Cardiac fibroblast (primary cell): ENCODE measurements at places on chromosomes 4 and X.

DNA sequence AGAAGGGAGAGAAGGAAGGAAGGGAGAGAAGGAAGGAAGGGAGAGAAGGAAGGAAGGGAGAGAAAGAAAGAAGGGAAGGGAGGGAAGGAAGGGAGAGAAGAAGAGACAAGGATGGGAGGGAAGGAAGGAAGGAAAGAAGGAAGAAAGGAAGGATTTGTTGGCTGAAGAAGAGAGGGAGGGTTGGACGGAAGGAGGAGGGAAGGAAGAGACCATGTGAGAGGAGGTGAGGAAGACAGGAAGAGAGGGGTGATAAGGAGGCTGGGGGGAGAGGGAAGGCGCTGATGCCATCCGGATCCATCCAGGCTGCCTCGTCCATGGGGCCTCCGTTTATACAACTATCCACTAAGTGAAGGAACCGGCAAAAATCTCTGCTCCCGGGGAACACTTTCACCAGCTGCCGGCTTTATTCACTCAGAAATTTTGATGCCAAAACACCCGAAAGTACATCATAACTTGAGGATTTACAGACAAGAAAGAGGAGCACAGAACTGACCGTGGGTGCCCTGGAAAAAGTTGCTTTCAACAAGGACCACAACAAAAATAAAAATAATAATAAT is 14.9 kb downstream of the DHRSX start:
- DNase-seq: no peak

GRCh38 chrX:134020910-134021309 is 35.5 kb upstream of the GPC3 start:
- DNase-seq: no peak

- DNase-seq: peak; percentile 15
Measured at GRCh38 chr4:113101669-113102068, 52.2 kb downstream of the ANK2 start.

DNA sequence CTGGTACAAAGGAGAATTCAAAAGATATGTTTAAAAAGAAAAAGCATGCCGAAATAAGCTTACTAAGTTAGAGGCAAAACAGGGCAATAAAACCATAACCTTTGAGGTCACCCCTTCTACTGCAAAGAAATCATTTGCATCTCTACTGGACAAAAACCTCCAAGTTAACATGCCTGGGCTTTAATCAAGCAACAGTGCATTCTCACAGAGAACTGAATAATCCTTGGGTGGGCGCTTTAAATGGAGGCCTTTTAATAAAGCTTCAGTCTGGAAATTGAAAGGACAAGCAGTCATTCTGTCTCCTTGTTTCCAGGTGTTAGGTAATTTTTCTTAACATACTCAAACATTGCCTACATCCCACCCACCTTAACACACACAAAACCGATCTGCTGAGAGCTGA is 34.6 kb upstream of the SMS start:
- DNase-seq: no peak

DNA sequence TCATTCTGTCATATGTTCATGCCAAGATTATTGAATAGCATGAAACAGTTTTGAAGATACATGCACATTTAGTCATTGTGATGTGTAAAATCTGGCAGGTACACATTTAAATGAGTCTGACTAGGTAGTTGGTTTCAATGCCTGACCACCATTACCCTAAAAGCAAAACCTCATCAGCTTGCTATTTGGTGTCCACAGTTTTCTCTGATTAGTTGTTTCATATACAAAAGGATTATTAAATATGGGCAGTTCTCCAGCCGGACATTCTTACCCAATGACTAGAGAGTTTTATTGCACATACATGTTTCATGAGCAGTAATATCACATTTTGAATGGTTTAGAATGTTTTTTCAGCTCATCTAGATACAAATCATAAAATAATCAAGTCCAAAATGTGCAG is 23.7 kb downstream of the DCHS2 start:
- peak; percentile 32 for DNase-seq

DNA sequence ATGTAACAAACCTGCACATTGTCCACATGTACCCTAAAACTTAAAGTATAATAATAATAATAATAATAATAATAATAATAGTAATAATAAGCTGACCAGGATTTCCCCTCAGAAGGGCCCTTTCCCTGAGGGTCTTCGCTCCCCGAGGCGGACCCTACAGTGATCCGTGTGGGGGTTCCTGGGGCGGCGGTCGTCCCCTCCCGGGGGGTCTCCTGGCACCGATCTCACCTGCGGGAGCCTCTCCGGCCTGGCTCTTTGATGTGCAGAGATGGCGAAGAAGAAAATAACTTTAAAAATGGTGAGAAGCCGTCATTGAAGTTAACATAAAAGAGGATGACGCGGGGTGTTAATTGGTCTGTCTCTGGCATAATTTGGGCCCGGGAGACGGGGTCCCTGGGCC is 48.2 kb upstream of the PPP2R3B start:
- no peak for DNase-seq

- peak; percentile 56 for DNase-seq
Measured at GRCh38 chr4:146165840-146166239, 9.7 kb upstream of the LSM6 start.

GRCh38 chrX:154096140-154097002 is 1.1 kb downstream of the MECP2 start:
- DNase-seq: no peak

- DNase-seq: no peak
Measured at GRCh38 chrX:136397001-136397400, 90.7 kb upstream of the BRS3 start.

- DNase-seq: no peak
Measured at GRCh38 chr4:754221-755120, 48.8 kb downstream of the PCGF3 start.

GRCh38 chr4:152460488-152460887 is 75.4 kb downstream of the FBXW7 start:
- DNase-seq: peak; percentile 90

DNA sequence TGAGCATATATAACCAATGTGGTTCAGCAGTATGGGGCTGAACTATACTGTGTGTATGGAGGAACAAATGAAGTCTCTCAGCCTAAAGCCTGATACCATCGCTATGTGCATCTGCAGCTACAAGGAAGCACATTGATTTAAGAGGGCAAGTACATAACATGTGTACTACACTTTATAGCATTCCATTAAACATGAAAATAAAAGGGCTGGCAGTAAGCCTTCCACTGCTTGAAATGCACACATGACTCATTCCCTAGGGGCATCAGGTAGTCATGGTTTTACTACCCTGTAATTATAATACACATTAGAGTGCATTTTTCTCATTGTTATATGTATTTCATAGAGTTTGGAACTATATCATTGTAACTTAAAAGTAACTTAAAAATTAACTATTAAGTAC is 51.2 kb downstream of the SMARCA1 start:
- DNase-seq: peak; percentile 20

DNA sequence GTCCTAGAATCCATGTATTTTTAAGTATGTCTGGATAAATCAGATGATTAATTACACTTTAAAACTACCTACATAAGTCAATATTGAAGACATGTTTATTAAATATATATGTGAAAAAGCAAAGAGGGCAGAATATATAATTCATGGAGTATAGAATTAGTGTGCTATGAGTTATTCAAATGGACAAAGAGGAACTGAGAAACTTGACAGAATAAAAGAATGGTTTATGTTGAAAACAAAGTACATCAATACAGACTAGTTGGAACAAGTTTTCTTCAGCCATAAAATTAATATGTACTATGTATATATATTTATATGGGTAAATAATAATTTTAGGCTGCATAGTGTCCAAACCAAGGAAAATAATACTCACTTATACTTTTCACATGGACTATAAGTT is 173.5 kb downstream of the NPFFR2 start:
- no peak for DNase-seq

GRCh38 chr4:1205586-1206298 is 33.4 kb upstream of the SPON2 start:
- no peak for DNase-seq

- peak; percentile 99 for DNase-seq
Measured at GRCh38 chr4:1043651-1044468, 32.4 kb downstream of the FGFRL1 start.

GRCh38 chr4:43496602-43497001 is 604.1 kb downstream of the GRXCR1 start:
- DNase-seq: no peak

DNA sequence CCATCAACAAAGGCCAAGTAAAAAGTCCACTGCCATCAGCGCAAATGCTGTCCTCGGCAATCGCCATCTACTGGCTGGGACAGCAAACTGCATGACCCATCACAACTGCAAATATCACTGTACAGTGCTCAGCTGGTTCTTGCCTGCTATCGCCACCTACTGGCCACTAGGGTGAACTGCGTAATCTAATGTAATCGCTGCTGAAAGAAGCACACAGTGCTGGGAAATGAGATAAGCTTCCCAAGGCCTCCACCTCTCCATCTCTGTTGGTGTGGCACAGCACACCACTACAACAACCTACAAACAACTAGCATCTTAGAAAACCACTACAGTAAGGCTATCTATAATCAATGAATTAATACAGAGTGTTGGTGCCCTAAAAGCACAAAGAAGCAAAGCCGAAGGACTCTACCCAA is 298.3 kb downstream of the TEX13A start:
- DNase-seq: peak; percentile 69

DNA sequence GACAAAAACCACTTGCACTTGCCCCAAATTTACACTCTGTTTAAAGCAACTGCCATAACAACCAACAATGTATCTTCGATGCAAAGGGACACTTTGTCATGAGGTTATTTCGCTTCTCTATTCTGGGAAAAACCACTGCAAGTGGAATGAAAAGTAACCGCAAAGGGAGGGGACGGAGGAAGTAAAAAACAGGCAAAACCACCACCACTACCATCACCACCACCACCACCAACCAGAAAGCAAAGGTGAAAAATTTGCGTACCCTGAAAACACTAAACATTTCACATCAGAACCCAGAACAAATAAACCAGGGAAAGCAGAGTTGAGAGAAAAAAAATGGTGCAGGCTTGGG is 1.2 kb upstream of the N4BP2 start:
- no peak for DNase-seq

GRCh38 chrX:138745196-138745595 is 33.7 kb upstream of the FGF13 start:
- peak; percentile 62 for DNase-seq

DNA sequence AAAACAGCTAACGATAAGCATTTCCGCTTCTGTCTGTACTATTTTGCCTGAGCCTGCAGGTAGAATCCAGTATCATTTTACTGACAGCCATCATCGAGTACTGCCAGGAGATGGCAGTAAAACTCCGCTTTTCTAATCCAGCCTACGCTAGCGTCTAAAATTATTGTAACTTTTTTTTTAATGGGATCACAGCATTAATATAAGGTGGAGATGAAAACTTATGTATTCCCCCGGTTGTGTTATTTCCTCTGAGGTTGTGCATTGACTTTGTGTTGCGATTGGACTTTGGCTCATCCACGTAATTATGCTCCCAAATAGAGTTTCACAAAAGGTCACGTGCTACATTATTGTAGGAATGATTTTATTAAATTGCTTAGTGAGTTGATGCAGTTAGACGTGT is 248.1 kb downstream of the C4orf33 start:
- peak; percentile 61 for DNase-seq

- no peak for DNase-seq
Measured at GRCh38 chr4:80841587-80842281, 188.8 kb upstream of the BMP3 start.

DNA sequence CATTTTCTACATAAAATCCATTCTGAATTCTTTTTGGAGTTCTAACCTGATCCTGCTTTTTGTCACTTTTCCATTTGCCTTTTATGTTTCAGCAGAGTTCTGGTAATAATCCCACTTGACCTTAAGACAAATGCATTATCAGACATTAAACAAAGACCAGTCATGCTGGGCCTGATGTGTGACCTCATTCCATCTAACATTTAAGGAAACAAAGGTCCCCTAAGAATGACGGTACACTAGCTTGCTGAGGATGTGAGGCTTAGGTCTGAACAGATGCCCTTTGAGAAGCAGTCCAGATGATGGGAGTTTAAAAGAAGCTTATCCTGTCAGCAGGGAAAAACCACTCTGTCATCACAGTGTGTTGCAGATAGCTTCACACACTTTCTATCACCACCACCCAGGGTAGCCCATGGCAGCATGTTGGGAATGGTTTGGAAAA is 38.1 kb upstream of the PDE5A start:
- no peak for DNase-seq

DNA sequence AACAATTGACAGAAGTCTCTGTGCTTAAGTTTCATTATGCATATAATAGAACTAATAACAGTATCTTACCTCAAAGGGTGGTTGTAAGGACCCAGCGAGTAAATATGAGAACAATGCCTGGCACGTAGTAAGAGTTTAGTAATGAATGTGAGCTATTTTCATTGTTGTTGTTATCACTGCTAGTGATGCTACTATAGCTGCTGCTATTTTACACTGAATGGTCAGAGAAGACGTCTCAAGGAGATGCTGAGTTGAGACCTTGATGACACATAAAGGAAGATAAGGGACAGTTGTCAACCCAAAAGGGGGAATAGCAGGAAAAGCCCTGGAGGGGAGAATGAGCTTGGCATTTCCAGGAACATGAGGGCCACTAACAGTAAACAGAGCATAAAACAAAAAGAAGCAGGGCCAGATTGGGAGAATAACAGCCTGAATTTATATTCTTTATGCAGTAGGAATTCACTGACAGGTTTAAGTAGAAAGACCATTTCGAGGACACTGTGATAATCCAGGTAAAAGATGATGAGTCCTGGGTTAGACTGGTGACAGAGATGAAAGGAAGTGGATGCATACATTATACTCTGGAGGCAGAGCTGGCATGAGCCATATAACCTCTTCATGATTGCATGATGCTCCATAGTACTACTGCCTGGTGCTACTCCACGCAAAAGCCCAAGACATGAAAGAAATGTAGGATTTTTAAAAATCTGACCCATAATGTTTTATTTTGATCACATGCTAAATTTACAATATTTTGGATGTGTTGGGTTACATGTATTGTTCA is 23.1 kb downstream of the ATP8A1 start:
- no peak for DNase-seq

GRCh38 chrX:45774961-45775360 is 574.3 kb upstream of the DIPK2B start:
- DNase-seq: peak; percentile 90

DNA sequence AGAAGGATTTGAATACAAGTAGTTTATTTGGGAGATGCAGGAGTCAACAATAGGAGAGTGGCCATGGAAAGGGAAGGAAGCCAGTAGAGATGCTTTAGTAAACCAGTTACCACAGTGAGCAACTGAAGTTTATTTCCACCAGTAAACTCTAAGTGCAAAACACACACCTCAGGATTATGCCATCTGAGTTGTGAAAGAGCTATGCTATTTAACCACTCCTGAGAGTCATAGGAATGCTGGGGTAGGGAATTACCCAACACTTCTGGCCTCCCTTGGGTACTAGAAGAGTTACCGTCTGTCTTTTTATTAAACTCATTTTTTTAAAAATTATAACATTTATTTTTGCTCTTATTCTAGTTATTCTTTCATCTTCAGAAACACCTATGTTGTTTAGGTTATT is 834.6 kb upstream of the AMOT start:
- DNase-seq: peak; percentile 0

- no peak for DNase-seq
Measured at GRCh38 chrX:130418066-130418465, 16.3 kb downstream of the RBMX2 start.

GRCh38 chr4:73859614-73860088 is 6.6 kb downstream of the PF4V1 start:
- peak; percentile 71 for DNase-seq
